Fibroblast of lung (primary cell): ENCODE measurements at places on chromosomes 3 and 15. TPM values are rescaled to one million over a fixed set of nuclear protein-coding genes. Genes with fewer than 3 reads are reported as not detected.
A peak's percentile ranks its signal among the peaks of the same experiment; 100 is the strongest.

The NANOGP8 gene
- not detected in 2 replicates for total RNA-seq

The BOC gene
- 2.1 and 3.9 TPM in 2 replicates for total RNA-seq

The ITIH4 gene
- total RNA-seq = 2.6 TPM in 2 replicates

The MESP1 gene
- 0.26 and 1.3 TPM in 2 replicates for total RNA-seq

The CAMKV gene
- total RNA-seq = not detected in 2 replicates

The SPATA12 gene
- not detected in 2 replicates for total RNA-seq

The ST3GAL6 gene
- 2.6 and 4.1 TPM in 2 replicates for total RNA-seq

The SCAANT1 gene
- 1.7 TPM in 1 of 2 replicates, not detected in the other for total RNA-seq

DNA sequence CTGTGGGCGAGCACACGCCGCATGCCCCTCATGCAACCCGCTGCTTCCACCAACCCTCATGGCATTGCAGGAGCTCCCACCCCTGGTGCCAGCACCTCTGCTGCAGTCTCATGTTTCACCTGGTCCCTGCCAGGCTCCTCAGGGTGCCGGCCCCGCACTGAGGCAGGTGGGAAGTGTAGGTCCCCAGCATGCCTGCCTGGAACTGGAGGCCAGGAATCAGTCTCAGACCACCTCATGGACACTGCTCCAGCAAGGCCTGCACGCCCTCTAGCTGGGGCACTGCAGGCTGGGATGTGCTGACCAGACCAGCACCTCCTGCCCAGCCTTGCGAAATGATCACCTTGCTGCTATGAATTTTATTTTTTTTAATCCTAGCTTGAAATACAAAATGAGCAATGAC is 39.1 kb downstream of the OCA2 start:
- no peak for DNase-seq
- H3K27ac ChIP-seq = no peak overlapping the region
- no peaks in the 10 kb centered on the region for H3K4me1 ChIP-seq
- no peaks in the 10 kb centered on the region for H3K36me3 ChIP-seq

- no peaks in the 10 kb centered on the region for H3K27me3 ChIP-seq
- no peaks in the 10 kb centered on the region for H3K4me1 ChIP-seq
- no peak for DNase-seq
Measured at GRCh38 chr3:86228101-86228500, 762.8 kb downstream of the VGLL3 start.

- H3K36me3 ChIP-seq = no peaks in the 10 kb centered on the region
- H3K27me3 ChIP-seq = no peaks in the 10 kb centered on the region
- no peaks in the 10 kb centered on the region for H3K4me1 ChIP-seq
- no peak overlapping the region for H3K27ac ChIP-seq
Measured at GRCh38 chr15:36642311-36642710, 62.9 kb downstream of the CDIN1 start.

GRCh38 chr3:149647285-149647684 is 10.5 kb downstream of the WWTR1 start:
- H3K27ac ChIP-seq = no peak overlapping the region
- no peaks in the 10 kb centered on the region for H3K36me3 ChIP-seq
- DNase-seq = no peak
- peaks cover 9% of the 10 kb centered on the region for H3K4me1 ChIP-seq

DNA sequence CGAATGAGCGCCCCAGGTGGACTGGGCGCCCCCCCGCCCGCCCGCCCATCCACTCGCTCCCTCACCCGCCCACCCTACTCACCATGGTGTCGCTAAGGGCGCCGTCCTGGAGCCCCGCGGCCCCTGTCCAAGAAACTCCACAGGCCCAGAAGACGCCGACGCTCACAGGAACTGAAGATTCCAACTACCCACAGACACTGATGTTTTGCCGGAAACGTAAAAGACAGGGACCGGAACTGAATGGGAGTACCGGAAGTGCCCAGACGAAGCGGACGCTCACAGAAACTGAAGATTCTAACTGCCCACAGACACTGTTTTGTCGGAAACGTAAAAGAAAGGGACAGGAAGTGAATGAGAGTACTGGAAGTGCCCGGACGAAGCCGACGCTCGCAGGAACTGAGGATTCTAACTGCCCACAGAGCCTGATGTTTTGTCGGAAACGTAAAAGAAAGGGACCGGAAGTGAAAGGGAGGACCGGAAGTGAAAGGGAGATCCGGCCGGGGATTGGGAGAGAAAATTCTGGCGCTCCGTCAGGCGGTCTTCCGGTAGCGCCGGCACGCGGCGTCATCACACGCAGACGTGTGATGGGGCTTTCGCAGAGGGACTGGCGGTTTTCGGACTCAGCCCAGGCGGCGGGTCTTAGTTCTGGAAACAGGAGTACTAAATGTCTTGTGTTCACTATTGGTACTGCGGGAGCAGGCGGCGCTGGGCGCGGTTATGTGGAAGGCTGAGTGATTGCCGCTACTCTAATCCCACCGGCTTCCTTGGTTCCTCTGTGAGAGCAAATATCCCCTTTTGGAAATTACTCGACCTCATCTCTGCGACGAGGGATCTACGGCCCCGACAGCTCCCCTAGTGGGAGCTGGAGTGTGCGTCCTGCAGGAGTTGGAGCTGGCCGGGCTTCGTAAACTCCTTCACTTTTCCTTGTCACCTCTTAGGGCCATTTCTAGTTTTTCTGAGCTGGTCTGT is at the start of gene ISY1:
ISY1 (minus strand) TSS at position 173 of the 969 bp plus-strand sequence; CDS start at position 85, 88 bp downstream.
- peaks cover 7% of the 10 kb centered on the region for H3K4me1 ChIP-seq
- H3K27me3 ChIP-seq = no peaks in the 10 kb centered on the region
- H3K27ac ChIP-seq = peak within 1 kb of the TSS; percentile 98
- no peaks in the 10 kb centered on the region for H3K36me3 ChIP-seq
- peak within 1 kb of the TSS; percentile 92 for H3K4me3 ChIP-seq
- peak; percentile 98 for DNase-seq

DNA sequence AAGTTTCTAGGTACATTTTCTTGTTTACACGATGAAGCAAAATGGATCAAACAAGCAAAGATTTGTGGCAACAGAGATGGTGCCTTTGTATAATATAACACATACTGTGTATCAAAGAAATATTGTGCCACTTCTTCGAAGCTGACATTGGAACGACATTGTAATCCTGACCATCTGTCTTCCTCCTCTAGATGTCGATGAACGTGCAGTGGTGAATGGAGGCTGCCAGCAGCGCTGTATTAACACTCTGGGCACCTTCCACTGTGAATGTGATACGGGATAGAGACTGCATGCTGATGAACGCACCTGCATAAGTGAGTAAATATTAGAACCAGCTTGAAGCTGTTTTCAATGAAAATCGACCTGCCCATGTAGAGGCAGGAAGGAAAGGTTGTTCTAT is 613.3 kb upstream of the GOLIM4 start:
- no peaks in the 10 kb centered on the region for H3K27me3 ChIP-seq
- DNase-seq = no peak
- no peaks in the 10 kb centered on the region for H3K36me3 ChIP-seq
- H3K4me3 ChIP-seq = no peak overlapping the region
- H3K27ac ChIP-seq = no peak overlapping the region

DNA sequence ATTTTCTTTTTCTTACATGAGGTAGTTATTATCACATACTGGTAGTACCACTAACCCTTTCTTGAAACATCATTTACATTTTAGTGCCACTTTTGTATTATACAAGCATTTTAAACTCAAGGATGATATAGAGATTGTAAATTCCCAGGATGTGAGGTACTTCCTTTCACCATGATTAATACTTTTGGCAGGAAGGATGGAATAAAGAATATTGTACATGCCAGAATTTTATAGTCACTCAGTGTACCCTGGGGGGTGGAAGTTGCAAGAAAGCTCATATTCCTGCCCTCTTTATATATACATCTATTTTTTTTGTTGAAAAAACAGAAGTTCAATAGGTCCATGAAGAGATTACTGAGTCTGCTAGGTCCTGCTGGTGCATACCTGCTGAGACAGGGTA is 141.0 kb upstream of the PLSCR5 start:
- no peak overlapping the region for H3K4me3 ChIP-seq
- H3K27me3 ChIP-seq = no peaks in the 10 kb centered on the region
- no peak overlapping the region for H3K27ac ChIP-seq
- H3K36me3 ChIP-seq = no peaks in the 10 kb centered on the region
- peak; percentile 63 for DNase-seq

- peak overlapping the region; percentile 81 for H3K4me3 ChIP-seq
- H3K36me3 ChIP-seq = peaks cover 13% of the 10 kb centered on the region
Measured at GRCh38 chr3:14126017-14126886, 1.4 kb downstream of the TMEM43 start.

DNA sequence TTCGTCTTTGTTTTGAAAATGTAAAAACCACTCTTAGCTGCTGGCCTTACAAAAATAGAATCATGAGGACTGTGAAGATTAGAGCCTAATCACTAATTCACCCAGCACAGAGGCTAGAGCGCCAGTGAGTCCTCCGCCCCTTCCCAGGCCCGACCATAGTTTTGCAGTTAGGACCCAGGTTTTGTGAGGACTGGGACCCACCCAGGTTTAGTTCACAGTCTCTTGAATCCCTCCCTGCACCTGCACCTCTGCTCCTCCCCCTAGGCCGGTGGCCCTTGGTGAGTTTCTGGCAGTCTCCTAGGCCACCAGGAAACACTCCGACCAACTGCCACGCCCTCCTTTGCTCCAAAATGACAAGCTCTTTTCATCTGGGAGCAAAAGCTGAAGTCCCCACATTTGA is 136.0 kb upstream of the CCDC54 start:
- H3K36me3 ChIP-seq = peaks cover 1% of the 10 kb centered on the region
- H3K4me1 ChIP-seq = no peaks in the 10 kb centered on the region
- H3K27me3 ChIP-seq = no peaks in the 10 kb centered on the region
- H3K27ac ChIP-seq = peak overlapping the region; percentile 76

DNA sequence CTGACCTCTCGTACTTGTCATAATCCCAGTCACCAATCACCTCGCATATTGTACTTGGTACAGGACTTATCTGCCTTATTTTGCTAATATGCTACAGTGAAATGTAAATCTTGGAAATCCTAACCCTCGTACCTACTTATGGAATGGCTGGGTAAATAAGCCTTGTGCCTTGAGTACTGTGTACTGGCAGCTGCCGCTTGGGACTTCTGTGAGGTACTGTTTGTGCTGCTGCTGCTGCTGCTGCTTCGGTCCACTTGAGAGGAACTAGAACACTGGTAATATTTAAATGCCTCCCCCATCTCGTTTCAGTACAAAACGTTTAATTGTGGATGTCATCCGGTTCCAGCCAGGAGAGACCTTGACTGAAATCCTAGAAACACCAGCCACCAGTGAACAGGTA is 42.5 kb upstream of the CRTC3 start:
- H3K27me3 ChIP-seq = no peaks in the 10 kb centered on the region
- H3K4me3 ChIP-seq = no peak overlapping the region
- H3K4me1 ChIP-seq = no peaks in the 10 kb centered on the region
- peaks cover 22% of the 10 kb centered on the region for H3K36me3 ChIP-seq
- no peak overlapping the region for H3K27ac ChIP-seq

DNA sequence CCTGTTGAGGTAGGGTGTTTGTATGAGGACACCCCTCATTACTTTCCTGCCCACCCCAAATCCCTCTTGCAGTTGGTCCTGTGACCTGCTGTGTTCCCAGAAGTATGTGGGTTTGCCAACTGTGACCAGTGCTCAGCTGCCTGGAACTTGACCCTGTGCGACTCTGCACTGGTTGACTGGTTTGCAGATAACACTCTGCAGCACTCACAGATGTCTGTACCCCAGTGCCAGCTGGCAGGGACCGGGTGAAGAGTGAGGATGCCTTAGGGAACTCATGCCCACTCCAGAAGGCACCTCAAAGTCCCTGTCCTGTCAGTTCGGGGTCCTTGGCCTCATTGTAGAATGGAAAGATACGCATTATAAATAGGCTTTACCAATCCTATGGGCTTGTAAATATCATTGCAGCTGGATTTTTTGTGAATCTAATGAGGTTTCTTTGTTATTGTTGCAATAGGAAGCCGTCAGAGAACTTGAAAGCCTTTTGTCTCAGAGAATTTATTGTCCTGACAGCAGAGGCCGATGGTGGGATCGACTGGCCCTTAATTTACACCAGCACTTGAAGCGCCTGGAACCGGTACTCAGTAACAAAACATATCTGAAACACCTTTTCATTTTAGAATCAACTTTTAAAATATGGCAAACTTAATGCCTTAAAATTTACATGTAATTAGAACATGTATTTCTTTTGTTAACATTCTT is 18.2 kb downstream of the FAN1 start:
- no peaks in the 10 kb centered on the region for H3K27me3 ChIP-seq
- no peak overlapping the region for H3K4me3 ChIP-seq
- no peak overlapping the region for H3K27ac ChIP-seq
- H3K36me3 ChIP-seq = peaks cover 6% of the 10 kb centered on the region

- H3K27ac ChIP-seq = peak overlapping the region; percentile 80
- H3K4me1 ChIP-seq = peaks cover 48% of the 10 kb centered on the region
- no peaks in the 10 kb centered on the region for H3K36me3 ChIP-seq
- H3K4me3 ChIP-seq = no peak overlapping the region
- H3K27me3 ChIP-seq = no peaks in the 10 kb centered on the region
Measured at GRCh38 chr15:89105147-89105546, 16.9 kb downstream of the ABHD2 start.

- no peak overlapping the region for H3K4me3 ChIP-seq
- no peak overlapping the region for H3K27ac ChIP-seq
- DNase-seq = peak; percentile 18
- no peaks in the 10 kb centered on the region for H3K27me3 ChIP-seq
- no peaks in the 10 kb centered on the region for H3K4me1 ChIP-seq
- no peaks in the 10 kb centered on the region for H3K36me3 ChIP-seq
Measured at GRCh38 chr3:172946061-172946460, 195.0 kb downstream of the SPATA16 start.

DNA sequence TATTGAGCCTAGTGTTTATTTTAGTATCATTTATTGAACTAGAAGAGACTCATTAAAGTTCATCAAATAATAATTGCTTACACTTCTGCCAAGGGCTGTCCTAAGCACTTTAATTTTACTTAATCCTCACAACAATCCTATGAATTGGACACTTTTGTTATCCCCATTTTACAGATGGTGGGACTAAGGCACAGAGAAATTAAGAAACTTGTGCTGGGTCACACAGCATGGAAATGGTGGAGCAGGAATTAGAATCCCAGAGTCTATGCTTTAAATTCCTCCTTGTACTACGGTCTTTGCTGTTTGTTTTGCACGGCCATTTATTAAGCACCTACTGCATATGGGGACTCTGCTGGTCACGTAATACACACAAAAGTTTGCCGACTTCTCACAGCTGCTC is 7.9 kb downstream of the ATP2B2 start:
- no peaks in the 10 kb centered on the region for H3K27me3 ChIP-seq
- H3K4me1 ChIP-seq = no peaks in the 10 kb centered on the region
- H3K4me3 ChIP-seq = no peak overlapping the region
- no peak overlapping the region for H3K27ac ChIP-seq

- no peaks in the 10 kb centered on the region for H3K4me1 ChIP-seq
- H3K27ac ChIP-seq = no peak overlapping the region
- no peaks in the 10 kb centered on the region for H3K36me3 ChIP-seq
- DNase-seq = no peak
- no peak overlapping the region for H3K4me3 ChIP-seq
Measured at GRCh38 chr3:10453431-10454163, 51.8 kb downstream of the ATP2B2 start.

DNA sequence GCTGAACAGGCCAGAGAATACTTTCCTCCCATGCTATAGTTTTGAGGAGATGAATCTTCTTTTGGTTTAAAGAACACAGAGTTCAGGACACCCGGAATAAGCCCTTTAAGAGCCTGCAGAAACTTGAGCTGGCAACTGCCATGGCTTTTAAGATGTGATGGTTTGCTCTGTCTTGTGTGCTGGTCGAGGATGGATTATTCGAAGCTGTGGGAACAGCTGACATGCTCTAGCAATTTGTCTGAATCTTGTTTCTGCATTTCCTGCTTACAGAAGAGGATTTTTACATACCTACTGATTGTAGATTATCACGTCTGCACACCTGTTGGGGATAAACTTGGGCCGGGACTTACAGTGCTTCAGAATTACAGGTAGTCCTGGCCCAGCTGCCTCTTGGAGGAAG is 396.9 kb downstream of the LRTM1 start:
- no peaks in the 10 kb centered on the region for H3K4me1 ChIP-seq
- H3K4me3 ChIP-seq = no peak overlapping the region
- no peak overlapping the region for H3K27ac ChIP-seq
- H3K36me3 ChIP-seq = no peaks in the 10 kb centered on the region
